ENCODE measurements at places on chromosomes 11 and 22. TPM values are rescaled to one million over a fixed set of nuclear protein-coding genes. Genes with fewer than 3 reads are reported as not detected.

- no peak for DNase-seq
These were observed 11.2 kb downstream of the PNPLA5 start for GRCh38 chr22:43880541-43880991.

DNA sequence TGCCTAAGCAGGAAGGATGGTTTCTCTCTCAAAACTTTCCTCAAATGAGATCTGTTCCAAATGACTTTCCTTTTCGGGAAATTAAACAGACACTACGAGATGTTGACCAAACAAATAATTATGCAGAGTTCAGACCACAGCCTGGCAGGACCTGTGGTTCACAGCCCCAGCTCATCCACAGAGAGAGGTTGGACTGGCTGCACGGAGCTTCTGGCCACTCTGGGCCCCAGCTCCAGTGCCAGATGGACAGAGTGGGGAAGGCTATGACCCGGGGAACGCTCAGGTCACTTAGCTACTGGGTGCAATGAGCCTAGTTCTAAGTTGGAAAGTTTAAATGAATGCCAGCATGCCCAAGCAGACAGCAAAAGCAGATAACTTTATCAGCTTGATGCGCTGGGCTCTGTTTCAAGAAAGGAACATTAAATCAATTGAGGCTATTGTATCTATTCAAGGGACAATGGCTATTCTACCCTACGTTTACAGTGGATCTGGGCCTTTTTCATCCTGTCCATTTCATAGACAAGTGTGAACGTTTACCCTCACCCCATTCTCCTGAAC is 155.7 kb upstream of the NARS2 start:
- no peak for DNase-seq

DNA sequence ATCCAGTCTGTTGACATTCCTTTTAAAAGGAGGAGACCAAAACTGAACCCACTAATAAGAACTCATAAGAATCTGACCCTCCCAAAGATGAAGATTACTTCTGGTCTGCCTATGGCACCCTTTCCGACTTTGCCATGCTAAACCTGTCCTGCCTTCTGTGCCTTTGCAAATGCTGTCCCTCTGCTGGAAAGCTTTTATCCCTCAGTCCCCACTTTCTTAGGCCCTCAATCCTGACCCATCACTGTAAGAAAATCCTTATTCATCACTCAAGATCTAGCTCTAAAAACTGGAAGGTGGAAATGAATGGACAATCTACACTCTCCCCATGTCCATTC is 10.4 kb downstream of the MPZL3 start:
- no peak for DNase-seq

DNA sequence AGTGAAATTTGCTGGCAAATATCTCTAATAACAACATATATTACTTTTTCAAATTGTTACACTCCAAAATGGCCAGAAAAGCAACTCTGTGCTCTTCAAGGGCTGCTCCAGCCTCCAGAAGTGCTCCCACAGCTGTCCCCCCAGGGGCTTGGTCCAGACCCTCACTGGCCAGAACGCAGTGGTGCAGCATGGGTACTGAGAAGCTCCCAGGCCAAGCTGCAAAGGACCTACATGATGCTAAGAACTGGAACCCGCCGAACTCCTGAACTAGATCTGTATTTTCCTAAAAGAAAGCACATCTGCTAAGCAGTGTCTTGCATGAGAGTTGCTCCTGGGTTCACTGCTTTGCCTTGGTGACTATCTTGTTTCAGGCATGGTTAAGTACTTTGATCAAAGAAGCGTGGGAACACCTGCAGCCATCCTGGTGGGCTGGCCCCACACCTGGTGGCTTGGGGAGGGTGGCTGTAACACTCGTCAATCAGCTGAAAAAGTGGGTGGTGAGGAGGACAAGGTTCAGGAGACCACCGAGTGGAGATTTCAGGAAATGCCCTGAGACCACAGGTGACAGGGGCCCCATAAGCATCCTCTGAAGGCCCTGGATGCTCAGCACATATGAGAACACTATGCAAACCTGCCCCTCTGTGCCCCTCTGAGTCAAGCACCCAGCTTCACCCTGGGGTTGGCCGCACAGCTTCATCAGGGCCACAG is 72.7 kb upstream of the PITPNB start:
- DNase-seq, result no peak

- DNase-seq, result no peak
These were observed 111.2 kb downstream of the MICAL3 start for GRCh38 chr22:17912945-17913721.

DNA sequence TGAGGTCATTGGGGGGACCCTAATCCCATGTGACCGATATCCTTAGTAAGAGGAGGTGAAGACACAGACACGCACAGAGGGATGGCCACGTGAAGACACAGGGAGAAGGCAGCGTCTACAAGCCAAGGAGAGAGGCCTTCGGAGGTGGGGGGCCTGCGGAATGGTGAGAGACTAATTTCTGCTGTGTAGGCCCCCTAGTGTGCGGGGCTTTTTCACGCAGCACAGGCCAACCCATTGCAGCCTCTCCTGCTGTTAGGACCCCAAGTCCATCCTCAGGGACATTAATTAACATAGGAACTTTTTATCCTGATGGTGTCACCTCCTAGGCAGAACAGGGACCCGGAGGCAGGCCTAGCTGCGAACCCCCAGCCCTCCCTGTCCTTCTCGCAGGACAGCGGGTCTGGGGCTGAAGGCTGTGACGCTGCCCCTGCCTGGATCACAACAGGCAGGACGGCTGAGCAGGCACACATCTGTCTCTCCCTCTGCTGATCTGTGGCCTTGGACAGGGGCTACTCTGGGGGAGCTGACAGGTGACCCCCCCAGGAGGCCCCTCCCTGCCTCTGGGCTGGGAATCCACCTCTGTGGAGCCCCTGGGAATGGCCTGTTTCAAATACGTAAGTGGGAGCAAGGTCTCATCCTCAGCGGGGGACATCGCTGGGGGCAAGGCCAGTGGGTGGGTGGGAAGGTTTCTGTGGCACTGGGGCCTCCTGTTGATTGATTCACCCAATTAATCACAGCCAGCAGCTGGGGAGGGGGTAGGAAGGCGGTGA is 7.9 kb downstream of the ASCL2 start:
- no peak for DNase-seq

- peak; percentile 69 for DNase-seq
These were observed 84.8 kb downstream of the SLC1A2 start for GRCh38 chr11:35334385-35335090.

DNA sequence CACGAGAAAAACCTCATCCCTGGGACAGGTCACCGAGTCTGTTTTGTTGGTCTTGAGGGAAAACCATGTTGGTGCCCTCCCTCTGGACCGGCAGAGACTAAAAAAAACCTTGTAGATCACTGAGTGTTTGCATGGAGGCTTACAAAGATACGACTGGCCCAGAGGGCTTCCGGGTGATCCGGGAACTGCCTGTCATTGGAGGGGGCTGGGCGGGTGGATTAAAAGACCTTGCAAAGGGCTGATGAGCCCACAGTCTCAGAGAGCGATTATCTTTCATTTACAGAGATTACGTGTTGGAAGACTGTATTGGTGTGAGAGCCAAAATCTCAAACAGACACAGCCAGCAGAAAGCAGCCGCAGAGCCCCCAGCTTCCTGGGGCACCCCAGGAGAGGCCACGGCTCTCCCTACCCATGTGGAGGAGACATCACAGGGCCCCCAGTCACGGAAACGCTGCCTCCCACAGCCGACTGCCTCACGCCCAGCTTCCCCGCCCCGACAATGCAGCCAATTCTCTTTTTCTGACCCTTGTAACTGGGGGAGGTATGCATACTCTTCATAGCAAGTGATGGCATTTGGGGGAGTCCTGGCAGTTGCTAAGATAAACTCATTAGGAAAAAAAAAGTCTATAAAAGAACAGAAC is 426.4 kb downstream of the CTTN start:
- no peak for DNase-seq

The OR10D3 gene
- total RNA-seq, result not detected

The OR8B12 gene
- not detected for total RNA-seq

DNA sequence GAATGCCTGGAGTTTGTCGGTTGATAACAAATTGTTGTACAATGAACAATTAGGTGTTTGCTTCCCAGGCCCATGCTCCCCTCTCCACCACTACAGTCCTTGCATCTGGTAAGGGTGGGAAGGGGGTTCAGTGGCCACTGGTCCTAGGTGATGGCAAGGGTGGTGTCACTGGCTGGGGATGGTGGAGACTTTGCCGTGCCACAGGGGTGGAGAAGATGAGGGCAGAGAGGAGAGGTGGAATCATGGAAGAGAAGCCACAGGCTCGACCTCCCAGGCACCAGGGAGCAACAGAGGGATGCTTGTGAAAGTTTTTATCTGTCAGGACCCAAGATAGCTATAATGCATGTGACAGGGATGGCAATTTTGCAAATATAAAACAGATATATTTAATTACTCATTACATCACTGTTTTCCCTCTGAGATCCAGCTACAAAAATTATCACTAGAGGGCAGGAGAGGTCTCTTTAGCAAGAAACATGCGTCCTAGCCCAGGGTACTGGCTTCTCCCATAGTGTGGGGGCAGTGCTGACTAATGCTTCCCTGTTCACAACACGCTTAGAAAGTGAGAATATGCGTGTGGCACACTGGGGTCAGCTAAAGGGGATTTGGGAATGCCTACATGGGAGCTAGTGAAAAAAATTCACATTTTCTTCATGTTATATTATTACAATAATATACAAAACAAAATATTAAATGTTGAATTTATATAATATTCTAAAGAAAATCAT is 49.0 kb upstream of the AMPD3 start:
- no peak for DNase-seq

- no peak for DNase-seq
These were observed 20.5 kb downstream of the GAL start for GRCh38 chr11:68704887-68705286.

The HMGXB4 gene
- 42.6 TPM for total RNA-seq

- no peak for DNase-seq
These were observed 57.5 kb downstream of the PTPRJ start for GRCh38 chr11:48037709-48038468.

The BRSK2 gene
- 0.19 TPM for total RNA-seq

DNA sequence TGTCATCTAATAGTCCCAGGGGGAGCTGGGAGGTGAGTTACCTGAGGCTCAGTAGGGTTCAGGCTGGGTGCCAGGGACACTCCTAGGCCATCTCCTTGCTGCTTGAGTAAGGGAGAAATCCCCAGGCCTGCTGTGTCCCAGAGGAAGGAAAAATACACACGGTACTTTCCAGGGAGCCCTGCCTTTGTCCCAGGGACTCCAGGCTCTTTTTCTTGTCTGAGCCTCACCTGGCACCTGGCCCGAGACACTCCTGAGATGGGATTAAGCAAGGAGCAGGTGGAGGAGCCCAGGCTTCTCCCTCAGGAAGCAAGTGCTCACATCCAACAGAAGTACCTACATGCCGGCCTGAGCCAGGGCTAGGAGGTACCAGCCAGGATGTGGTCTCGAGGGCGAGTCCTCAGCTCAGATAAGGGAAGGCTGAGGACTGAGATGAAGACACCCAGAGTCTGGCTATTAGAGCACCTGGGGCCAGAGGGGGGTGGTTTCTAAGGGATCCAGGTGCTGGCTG is 899 bp upstream of the KLHDC7B start:
- peak; percentile 55 for DNase-seq

The GAS2L1 gene
- total RNA-seq, result not detected

The EXPH5 gene
- 1.5 TPM for total RNA-seq

The MAPK8IP2 gene
- 0.42 TPM for total RNA-seq

GRCh38 chr22:19706661-19707151 is 7.6 kb upstream of the SEPTIN5 start:
- DNase-seq, result no peak

The APOBEC3H gene
- total RNA-seq, result 1.6 TPM

DNA sequence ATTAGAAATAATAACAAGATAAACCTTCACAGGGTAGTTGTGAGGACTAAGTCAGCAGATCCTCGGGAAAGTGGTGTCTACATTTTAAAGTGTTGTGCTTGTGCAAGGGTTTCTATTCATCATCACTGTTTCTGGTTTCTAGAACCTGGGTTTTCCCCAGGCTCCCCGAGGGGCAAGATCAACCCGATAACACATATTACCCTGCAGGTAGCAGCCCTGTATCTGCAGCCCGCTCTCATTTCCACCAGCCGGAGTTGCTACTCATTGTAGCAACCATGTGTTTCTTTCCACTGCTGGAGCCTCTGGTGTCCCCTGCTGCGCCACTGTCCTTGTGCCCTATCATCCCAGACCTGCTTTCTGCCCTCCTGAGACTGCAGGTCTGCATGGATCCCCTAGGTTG is 67.0 kb downstream of the MIAT start:
- no peak for DNase-seq

DNA sequence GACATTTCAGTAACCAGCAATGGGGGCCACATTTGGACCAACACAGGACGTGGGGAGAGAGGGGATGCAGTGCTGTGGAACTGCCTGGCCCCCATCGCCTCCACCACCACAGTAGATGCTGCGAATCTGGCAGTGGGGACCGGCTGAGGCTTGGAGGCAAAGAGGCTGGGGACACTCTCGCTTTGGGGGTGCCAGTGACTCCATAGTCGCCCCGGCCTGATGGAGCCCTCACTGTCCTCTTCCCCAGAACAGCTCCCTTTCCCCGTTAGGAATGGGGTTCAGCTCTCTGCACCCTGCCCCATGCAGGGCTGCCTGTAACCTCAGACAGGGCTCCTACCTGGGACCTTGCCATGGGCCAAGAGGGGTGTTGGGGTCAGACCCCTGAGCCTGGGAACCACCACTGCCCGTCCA is 1.8 kb upstream of the MUC2 start:
- no peak for DNase-seq

DNA sequence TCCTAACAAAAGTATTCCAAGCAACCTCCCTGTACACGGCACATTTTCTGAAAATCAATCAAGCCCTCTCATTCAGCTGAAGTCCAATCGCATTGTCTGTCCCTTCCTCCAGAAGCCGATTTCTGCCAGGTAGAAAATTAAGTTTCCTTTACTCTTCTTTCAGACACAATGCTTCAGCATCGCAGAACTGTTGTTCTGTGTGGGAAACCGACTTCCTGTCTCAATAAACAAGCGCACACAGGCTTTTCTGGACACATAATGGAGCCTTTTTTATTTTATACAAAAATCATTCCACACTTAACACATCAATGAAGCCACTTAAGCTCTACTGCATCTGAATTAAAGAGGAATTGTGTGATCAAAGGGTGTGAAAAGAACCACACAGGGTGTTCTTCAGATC is 75.6 kb downstream of the BLID start:
- no peak for DNase-seq

The C11orf52 gene
- total RNA-seq, result not detected

The OR52H1 gene
- total RNA-seq, result not detected

The EMID1 gene
- not detected for total RNA-seq

DNA sequence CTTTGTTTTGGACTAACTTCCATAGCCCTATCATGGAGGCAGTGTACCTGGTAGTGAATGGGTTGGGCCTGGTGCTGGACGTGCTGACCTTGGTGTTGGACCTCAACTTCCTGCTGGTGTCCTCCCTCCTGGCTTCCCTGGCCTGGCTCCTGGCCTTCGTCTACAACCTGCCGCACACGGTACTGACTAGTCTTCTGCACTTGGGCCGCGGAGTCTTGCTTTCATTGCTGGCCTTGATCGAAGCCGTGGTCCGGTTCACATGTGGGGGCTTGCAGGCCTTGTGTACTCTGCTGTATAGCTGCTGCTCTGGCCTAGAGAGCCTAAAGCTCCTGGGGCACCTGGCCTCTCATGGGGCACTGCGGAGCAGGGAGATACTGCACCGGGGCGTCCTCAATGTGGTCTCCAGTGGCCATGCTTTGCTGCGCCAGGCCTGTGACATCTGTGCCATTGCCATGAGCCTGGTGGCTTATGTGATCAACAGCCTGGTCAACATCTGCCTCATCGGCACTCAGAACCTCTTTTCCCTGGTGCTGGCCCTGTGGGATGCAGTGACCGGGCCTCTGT is 846 bp downstream of the RNF26 start:
- no peak for DNase-seq
